ENCODE measurements at places on chromosomes 4 and X.

GRCh38 chrX:27391623-27392022 is 71.5 kb downstream of the PPP4R3C start:
- DNase-seq = no peak

DNA sequence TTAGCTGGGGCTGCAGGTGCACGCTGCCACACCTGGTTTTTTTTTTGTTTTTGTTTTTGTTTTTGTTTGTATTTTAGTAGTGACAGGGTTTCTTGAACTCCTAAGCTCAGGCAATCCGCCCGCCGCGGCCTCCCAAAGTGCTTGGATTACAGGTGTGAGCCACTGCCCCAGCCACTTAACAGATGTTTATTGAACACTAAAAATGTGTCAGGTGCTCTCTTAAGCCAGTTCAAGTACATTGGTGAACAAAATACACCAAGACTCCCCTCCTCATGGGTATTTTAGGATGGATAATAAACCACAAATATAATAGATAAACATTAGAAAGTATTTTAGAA is 69.9 kb downstream of the TRAPPC11 start:
- no peak for DNase-seq

GRCh38 chr4:68593112-68593511 is 17.0 kb upstream of the UGT2B17 start:
- DNase-seq = no peak

GRCh38 chr4:123878976-123879375 is 482.4 kb downstream of the SPRY1 start:
- DNase-seq = no peak

GRCh38 chr4:52704133-52704532 is 45.0 kb upstream of the USP46 start:
- no peak for DNase-seq
